Fibroblast of the aortic adventitia (primary cell): ENCODE measurements at places on chromosomes 11 and 22. TPM values are rescaled to one million over a fixed set of nuclear protein-coding genes. Genes with fewer than 3 reads are reported as not detected.

The VSIG10L2 gene
- total RNA-seq = not detected in 2 replicates

The CRYBA4 gene
- total RNA-seq = not detected in 2 replicates

The ZNF214 gene
- total RNA-seq = 2.9 and 5.2 TPM in 2 replicates

The NRXN2 gene
- 3.3 and 3.4 TPM in 2 replicates for total RNA-seq

The GGTLC2 gene
- total RNA-seq = not detected in 2 replicates

The UBQLNL gene
- total RNA-seq = 0.36 and 0.41 TPM in 2 replicates

The EHBP1L1 gene
- total RNA-seq = 52.2 and 58.5 TPM in 2 replicates

The ZNF202 gene
- total RNA-seq = 2.5 and 6.6 TPM in 2 replicates

The SPON1 gene
- 3.5 and 42.9 TPM in 2 replicates for total RNA-seq

The KRTAP5-10 gene
- not detected in 2 replicates for total RNA-seq

The RRP7A gene
- 12.0 and 18.6 TPM in 2 replicates for total RNA-seq

The CSRP3 gene
- total RNA-seq = 0.27 TPM in 1 of 2 replicates, not detected in the other

The OR6A2 gene
- 0.27 and 0.33 TPM in 2 replicates for total RNA-seq

The WNT11 gene
- total RNA-seq = 1.2 TPM in 1 of 2 replicates, not detected in the other

The ARHGAP20 gene
- 17.5 and 20.0 TPM in 2 replicates for total RNA-seq

The KCNC1 gene
- not detected in 2 replicates for total RNA-seq

The CCND1 gene
- 344 and 770 TPM in 2 replicates for total RNA-seq

The OR56A1 gene
- total RNA-seq = under 0.01 TPM in 1 of 2 replicates, not detected in the other

The BTG4 gene
- total RNA-seq = 0.36 TPM in 1 of 2 replicates, not detected in the other

The ACRV1 gene
- total RNA-seq = not detected in 2 replicates

The C11orf91 gene
- not detected in 2 replicates for total RNA-seq

The CCDC88B gene
- 1.2 and 5.1 TPM in 2 replicates for total RNA-seq

The KCNJ5 gene
- total RNA-seq = 0.09 TPM in 1 of 2 replicates, not detected in the other

The TTC36 gene
- total RNA-seq = 0.81 TPM in 1 of 2 replicates, not detected in the other

The C22orf31 gene
- total RNA-seq = not detected in 2 replicates

The OR4A5 gene
- not detected in 2 replicates for total RNA-seq

The KDM4D gene
- 0.08 and 1.1 TPM in 2 replicates for total RNA-seq

The APOA4 gene
- total RNA-seq = not detected in 2 replicates

The TCN1 gene
- not detected in 2 replicates for total RNA-seq

The BTBD18 gene
- 0.09 TPM in 1 of 2 replicates, not detected in the other for total RNA-seq

The FGF19 gene
- total RNA-seq = not detected in 2 replicates

The KDELR3 gene
- 22.1 and 183 TPM in 2 replicates for total RNA-seq

The VWCE gene
- total RNA-seq = 7.4 and 13.9 TPM in 2 replicates

The KCNQ1OT1 gene
- 5.5 and 7.3 TPM in 2 replicates for total RNA-seq

The OR52N4 gene
- not detected in 2 replicates for total RNA-seq

The RIMBP3B gene
- 0.09 TPM in 1 of 2 replicates, not detected in the other for total RNA-seq

The P2RY6 gene
- 1.2 TPM in 1 of 2 replicates, not detected in the other for total RNA-seq

The ADAMTS15 gene
- total RNA-seq = 8.6 and 30.8 TPM in 2 replicates

The OR10A2 gene
- not detected in 2 replicates for total RNA-seq

The SC5D gene
- 18.3 and 43.8 TPM in 2 replicates for total RNA-seq

The SCUBE2 gene
- total RNA-seq = 0.54 and 1.1 TPM in 2 replicates

The FOLH1 gene
- not detected in 2 replicates for total RNA-seq

The OR51E2 gene
- not detected in 2 replicates for total RNA-seq

The OR52H1 gene
- total RNA-seq = 0.41 and 0.81 TPM in 2 replicates

The CCDC89 gene
- total RNA-seq = 4.2 and 7.9 TPM in 2 replicates

The BACE1-AS gene
- 5.1 and 8.5 TPM in 2 replicates for total RNA-seq

The CSF2RB gene
- total RNA-seq = 0.81 and 0.98 TPM in 2 replicates

The MMP13 gene
- not detected in 2 replicates for total RNA-seq

The LRRC56 gene
- total RNA-seq = 0.45 and 1.2 TPM in 2 replicates
